ENCODE measurements at places on chromosomes 1 and 21.
A peak's percentile ranks its signal among the peaks of the same experiment; 100 is the strongest.

GRCh38 chr1:24362982-24363614 is 43.9 kb downstream of the GRHL3 start:
- no peak for DNase-seq

DNA sequence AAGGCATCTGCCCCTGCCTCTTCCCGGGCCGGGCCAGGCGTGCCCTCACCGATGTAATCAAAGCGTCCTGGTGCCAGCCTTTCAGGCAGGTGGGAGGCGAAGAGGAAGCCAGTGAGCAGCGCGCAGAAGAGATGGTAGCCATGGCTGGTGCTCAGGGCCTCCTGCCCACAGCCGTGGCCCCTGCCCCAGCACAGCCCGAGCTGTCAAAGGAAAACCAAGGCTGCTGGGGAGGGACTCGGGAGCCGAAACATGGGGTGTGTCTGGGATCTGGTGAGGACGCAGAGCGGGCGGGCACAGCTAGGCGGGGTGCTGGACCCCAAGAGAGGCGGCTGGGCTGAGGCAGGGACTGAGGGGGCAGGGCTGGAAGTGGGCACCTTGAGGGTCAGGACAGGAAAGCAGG is 2.7 kb downstream of the BGLAP start:
- DNase-seq = no peak

GRCh38 chr21:31558189-31558961 is 101.1 kb upstream of the SOD1 start:
- DNase-seq = no peak

GRCh38 chr1:200894712-200895442 is at the start of gene INAVA:
TSS of gene INAVA (plus strand) at chr1:200894900. CDS start at chr1:200898401, 3,501 bp downstream.
- no peak for DNase-seq

DNA sequence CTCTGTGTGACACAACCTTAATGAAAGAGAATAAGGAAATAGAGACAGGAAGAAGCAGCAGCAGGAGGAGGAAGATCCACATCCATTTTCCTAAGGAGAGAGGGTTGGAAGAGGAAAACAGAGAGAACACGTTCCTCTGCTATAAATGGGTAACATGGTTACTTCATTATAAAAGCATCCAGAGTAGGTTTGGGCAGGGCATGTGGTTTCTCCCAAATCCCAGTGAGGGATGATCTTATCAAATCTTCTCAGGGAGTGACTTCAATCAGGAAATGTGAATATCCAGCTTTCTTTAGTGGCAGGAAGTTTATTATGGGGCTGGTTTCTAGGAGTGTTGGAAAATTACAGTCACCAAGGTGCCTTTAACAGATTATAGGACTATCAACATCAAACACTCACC is 11.1 kb downstream of the CYP2J2 start:
- no peak for DNase-seq

DNA sequence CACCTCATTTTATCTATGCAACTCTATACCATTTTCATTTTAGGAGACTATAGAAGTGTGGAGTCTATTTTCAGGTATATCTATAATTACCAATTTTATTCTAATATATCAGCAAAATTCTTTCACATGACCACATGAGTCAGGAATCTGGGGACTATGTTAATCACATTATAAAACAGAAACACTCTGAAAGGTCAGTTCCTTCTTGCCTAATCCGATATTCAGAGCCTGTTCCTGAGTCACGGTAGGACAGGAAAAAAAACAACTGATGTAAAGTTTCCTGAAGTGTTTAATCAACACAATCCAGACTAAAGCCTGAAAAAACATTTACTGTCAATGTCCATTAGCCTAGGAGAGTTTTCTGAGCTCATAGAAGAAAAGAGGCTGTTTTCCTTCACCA is 1902.3 kb downstream of the NCAM2 start:
- DNase-seq = no peak

DNA sequence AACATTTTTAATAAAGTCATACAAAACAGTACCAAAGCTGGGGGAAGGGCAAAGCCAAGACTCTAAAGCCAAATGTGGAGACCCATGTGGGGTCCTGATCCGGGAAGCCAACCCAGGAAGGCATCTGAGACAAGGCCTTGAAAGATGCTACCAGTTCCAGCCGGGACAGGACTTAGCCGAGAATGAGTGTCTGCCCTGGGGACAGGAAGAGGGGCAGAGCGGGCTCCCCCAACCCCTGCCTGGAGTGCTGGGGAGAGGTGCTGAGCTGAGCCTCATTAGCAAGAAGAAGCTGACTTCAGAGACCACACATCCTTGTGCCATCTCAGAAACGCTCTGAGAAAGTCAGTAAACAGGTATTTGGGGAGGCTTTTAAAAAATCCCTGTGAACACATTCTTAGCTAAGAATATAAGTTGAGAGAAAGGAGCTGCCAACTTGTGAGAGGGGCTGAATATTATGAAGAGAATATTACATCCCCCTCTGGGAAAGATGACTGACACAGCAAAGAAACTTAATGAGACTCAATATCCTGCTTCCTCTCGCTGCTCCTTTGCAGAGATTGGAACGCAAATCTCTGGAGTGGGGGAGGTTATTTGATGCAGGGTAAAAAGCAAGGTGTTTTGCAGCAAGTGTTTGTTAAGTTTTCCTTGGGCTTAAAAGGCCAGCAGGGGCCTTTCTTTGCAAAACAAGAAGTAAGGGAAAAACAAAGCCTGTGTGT is 103.3 kb upstream of the KCND3 start:
- DNase-seq = no peak

DNA sequence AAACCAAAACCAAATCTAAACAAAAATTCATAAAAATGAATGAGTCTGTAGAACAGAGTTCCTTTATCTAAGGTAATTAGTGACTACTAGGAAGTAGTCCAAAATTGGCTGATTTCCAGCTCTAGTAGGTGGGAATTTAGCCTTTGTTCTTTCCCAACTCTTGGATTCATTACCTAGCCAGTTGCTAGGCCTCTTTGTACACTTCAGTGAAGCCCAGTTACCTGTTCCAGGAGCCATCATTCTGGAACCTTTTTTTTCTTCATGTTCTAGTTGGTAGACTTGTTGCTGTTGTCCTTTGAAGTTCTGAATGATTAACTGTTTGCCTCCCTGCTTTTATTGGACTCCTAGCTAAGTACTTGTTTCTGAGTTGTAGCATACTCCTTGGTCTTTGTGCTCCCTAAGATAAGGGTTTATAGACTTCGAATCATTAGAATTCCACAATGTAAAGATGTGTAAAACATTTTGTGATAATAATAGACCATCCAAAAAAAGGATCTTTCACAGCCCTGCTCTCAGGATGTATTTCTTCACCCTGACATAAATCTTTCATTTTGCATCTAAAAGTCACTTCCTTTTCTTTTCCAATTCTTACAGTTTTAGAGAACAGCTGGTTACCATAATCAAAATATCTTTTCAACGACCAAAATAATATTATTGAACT is 9.8 kb downstream of the PLA2G4A start:
- peak; percentile 38 for DNase-seq

DNA sequence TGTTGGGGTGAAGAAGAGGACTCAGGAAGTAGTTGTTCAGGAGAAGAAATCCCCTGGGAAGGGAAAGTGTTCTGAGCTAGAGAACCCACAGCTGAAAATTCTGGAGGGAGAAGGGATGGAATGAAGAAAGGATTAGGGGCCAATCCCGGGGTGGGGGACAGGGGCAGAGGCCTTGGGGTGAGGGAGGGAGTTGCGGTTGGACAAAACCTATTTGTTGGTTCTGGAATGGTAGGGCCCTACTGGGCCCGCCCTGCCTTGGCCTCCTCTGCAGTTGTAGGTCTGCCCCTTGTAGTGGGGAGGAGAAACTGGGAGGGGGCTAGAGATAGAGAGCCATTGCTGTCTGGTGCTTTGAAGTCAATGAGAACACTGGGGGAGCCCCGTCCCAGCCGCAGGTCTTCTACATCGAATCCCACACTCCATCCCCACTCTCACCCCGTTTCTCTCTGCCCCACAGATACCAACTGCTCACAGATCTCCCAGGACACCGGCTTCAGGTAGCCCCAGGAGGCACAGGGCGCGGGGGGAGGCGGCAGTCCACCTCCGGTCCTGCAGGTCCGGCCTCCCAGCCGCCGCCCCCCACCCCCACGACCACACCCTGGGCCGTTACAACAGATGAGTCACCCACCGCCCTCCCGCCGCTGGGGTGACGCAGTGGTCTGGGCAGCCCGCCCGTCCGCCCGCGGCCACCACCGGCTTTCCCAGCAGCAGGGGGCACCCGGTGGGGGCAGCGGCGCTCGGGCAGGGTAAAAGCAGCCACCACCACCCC is 1.1 kb downstream of the TAGLN2 start:
- DNase-seq = peak; percentile 82

DNA sequence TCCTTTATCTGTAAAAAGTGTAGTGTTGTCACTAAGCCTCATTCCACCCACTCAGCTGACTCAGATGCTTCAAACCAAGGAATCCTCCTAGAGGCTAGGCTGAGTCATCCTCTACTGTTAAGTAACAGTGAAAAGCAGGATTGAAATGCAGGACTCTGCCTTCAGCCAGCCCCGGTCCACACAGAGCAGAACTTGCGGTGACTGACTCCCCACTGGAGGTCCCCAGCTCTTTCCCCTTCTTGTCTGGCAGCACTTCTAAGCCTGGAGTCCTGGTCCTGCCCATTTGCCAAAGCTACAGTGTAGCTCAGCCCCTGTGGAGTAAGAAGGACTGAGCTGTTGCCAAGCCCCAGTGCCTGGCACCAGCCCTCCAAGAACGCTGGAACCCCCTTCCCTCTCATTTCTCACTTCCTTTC is 1.7 kb downstream of the RAB7B start:
- DNase-seq = peak; percentile 99

DNA sequence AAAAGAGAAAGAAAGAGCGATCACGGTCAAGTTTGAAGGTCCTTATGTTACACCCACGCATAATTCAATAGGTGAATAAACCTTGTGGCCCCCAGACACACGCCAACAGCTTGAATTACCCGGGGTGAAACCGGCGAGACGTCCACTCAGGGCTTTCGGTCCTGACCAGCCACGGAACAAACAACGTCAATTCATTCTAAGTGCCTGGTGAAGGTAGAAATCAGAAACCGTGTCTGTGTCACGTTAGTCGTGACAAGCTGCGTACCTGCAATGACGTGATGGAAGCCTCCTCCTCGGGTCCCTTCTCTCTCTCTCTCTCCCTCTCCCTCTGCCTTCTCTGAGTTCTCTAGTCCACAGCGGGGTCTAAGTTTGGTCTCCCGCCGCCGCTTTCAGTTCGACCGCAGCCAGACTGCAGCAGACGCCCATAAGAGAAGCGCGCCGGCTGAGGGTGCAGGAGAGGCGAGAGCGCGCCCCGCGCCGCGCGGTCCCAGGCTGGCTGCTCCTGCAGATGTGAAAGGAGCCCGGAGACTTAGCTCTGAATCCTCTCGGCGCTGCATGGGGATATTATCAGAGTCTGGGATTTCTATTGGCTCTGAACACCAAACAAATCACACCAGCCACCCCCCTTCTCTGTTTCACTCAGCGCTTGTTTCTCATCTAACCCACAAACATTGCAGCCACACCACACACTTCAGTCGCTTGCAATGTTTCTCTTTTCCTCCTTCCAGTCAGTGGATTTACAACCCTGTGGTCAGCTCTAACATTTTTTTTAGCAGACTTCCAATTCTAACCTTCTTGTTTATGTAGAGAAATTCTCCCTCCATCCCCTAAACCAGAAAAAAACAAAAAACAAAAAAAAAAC is at the start of gene GREM2:
TSS of gene GREM2 (minus strand) at position 537 of the 862 bp plus-strand sequence. CDS start 118,680 bp downstream, outside the sequence.
- no peak for DNase-seq

- DNase-seq = no peak
Measured at GRCh38 chr1:76293831-76294230, 219.3 kb downstream of the ST6GALNAC3 start.

- peak; percentile 38 for DNase-seq
Measured at GRCh38 chr1:50097791-50098190, 10.9 kb upstream of the ELAVL4 start.

DNA sequence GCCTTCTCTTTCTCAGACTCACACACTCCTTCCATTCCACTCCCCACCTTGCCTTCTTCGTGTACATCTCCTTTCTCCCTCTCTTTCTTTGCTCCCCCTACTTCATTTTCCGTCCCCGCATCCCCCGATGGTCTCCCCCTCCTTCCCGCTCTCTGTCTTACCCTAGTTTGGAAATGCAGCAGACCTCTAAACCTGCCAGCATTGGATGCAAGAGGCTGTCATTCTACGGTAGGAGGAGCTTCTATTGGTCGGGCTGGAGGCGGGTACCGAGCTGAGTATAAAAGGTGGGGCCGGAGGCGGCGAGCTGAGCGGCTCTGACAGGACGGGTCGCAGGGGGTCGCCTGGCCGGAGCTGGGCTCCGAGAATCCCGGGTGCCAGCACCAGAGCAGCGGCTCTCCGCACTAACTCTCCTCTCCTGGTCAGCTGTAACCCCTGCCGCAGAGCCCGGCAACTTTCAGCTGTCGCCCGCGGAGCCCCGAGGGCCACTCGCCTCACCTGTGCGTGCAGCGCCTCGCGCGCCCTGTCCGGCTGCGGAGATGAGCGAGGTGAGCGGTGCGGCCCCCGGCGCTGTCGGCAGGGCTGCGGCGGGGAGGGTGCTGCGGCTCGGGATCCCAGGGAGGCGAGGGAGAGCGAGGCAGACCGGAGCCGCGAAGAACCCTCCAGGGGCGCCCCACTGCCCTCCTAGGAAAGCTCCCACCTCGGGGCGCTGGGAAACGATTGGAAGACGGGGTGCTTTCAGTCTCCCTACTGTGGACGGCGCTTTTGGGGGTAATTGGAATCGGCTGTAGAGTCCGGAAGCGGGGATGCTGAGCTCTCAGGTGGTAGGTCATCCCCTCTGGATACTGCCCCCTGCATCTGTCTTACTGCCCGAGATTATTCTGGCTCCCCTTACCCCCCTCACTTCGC is at the start of gene PCP4L1:
TSS of gene PCP4L1 (plus strand) at position 307 of the 906 bp plus-strand sequence. CDS start at position 537, 230 bp downstream.
- peak; percentile 39 for DNase-seq

Data from inflammatory macrophage treated with lipopolysaccharide for 1 hour (primary cell).